ENCODE measurements at places on chromosomes 1 and 21. TPM values are rescaled to one million over a fixed set of nuclear protein-coding genes. Genes with fewer than 3 reads are reported as not detected.
A peak's percentile ranks its signal among the peaks of the same experiment; 100 is the strongest.

Gene LIN9
- 11.1 TPM for total RNA-seq

DNA sequence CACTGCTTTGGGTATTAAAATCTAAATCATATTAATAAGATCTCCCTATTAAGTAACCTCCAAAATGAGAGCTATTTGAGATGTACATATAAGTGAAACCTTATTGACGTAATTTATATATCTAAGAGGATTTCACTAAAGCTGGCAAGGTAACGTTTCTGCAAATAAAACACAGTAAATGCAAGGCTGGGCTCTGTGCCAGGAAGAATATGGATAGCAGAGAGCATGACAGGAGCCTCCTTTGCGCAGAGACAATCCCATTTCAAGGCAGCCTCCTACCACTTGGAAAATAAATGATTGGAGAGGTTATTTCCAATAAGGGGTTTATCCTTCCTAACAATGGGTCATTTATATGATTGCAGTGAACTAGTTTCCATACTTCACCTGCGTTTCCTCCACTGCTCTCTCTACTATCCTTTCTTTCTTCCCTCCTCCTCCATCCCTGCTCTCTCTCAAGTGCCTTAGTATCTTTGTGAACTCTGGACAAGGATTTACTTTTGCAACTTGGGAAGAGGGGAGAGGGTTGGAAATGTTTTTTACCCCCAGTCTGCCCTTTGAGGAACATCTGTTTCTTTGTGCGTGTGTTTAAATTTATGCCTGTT is 3.0 kb upstream of the NFIA start:
- no peak for DNase-seq

Gene OR2L2
- total RNA-seq = not detected

- no peak for DNase-seq
Measured at GRCh38 chr1:97201641-97202040, 480.1 kb downstream of the PTBP2 start.

DNA sequence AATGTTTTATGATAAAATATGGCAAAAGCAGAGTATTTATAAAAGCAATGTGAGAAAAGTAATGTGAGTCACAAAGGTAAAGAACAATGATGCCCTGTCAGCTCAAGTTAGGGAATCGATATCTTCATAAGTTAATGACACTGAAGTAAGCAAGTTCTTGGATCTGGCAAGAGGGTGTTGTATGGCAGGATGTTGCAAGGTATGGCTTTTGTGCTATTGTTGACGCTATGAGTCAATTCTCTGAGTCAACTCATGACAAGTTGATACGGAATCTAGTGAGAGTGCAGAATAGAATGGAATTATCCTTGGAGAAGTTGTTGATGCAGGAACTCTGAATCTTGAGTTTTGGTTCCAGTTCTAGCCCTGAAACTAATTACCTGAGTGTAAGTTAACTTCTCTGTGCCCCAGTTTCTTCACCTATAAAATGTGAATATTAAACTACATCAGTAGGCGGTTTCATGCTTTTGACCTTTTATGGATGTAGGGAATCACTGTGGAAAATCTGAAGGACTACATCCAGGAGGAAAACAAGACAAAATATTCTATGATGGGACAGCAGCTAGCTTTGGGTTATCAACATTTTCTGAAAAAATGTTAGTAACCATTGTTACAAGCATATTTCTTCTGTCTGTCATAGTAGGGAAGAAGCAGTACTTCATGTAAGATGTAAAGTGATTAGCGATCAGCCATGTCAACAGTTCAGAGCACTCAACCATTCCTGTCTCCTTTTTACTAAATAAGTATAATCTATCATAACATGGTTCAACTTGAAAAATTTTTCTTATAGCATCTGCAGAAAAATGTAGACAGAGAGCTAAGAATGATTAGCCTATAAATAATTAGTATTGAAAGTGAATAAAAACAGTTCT is 96.9 kb downstream of the ATP6V1G3 start:
- DNase-seq = peak; percentile 92

Measured in pulmonary artery endothelial cell (primary cell).